Nephron progenitor cell (in vitro differentiated cells): ENCODE measurements at places on chromosomes 12 and 14.

DNA sequence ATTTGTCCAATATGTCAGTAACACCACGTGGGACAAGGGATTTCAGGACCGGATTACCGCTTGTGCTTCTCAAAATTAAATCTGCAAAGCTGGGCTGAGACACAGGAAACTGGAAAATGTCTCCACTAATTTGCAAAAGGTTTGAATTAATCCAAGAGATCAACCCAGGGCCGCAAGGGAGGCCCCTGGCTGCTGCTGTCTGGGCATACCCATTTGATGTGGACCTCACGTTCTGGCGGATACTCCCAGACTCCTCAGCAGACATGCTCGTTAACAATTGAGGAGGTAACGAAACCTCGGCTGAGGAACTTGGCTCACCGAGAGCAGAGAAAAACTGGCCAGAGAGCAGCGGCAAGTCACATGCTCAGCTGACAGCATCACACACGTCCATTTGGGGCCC, 180.6 kb downstream of the SLC15A4 start:
- DNase-seq = no peak

- DNase-seq = no peak
Measured at GRCh38 chr12:114425031-114425626, 19.2 kb upstream of the TBX5 start.

DNA sequence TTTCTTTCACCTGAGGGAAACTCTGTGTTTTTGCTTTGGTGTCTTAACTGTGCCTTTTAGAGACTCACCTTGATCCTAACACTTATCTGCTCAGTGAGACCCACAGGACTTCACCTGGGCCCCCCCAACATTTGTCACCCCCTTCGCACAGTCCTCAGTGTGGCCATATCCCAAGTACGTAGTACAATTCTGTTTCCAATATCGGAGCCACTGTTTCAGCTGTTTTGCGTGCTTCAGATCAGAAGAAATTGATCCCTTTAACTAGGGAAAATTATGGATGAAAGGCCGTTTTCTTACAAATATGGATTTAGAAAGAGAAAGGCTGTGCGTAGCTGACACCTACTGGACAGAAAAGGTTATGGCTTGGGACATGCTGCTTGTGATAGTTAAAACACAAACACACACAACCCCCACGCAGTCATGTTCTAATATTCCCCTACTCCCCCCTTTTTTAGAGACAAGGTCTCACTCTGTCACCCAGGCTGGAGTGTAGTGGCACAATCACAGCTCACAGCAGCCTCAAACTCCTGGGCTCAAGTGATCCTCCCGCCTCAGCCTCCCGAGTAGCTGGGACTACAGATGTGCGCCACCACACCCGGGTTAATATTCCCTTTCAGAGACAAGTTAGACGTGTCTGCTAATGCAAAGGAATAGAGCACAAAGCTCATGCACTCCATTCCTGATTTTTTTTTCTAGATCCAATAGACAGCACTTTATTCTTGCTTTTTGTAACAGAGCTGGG, 3.6 kb upstream of the SLC7A8 start:
- DNase-seq = peak; percentile 23

GRCh38 chr14:22474730-22475351, 114.2 kb downstream of the DAD1 start:
- no peak for DNase-seq

DNA sequence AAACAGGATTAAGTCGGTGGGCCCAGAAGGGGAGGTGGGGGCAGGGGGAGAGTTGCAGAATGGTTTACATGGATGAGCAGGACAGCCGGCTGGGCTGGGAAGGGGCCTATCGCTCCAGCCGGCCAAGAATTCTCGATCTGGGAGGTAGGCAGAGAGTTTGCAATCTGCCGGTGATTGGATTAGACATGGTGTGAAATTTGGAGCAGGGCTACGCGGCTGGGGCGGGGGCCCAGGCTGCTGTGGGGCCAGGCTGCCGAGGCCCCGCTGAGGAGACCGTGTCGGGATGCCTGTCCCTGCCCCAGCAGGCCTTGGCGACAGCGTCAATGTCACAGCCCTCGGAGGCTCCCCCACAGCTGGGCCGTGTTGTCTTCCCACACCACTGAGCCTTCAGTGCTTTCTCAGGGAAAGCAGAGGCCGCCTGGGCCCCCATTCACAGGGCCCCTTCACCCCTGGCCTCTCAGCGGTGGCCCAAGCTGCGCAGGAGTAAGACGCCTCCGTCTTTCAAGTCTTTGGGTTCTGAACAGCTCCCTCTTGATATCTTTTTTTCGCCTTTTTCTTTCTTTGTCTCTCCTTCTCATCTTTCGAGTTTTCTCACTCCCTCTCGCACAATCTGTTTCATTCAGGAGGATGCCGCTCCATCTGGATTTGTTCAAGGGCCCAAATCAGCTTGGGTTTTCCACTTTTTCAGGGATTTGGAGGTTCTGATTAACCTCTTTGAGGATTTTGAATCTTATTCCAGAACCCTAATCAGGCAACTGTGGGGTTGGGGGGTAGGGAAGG, 117.5 kb upstream of the PARP11 start:
- no peak for DNase-seq

- DNase-seq = no peak
Measured at GRCh38 chr12:39605996-39606395, 13.6 kb downstream of the ABCD2 start.

- DNase-seq = no peak
Measured at GRCh38 chr12:109920261-109920780, 20.2 kb downstream of the TCHP start.

- no peak for DNase-seq
Measured at GRCh38 chr14:75361751-75362433, 65.9 kb upstream of the JDP2 start.

DNA sequence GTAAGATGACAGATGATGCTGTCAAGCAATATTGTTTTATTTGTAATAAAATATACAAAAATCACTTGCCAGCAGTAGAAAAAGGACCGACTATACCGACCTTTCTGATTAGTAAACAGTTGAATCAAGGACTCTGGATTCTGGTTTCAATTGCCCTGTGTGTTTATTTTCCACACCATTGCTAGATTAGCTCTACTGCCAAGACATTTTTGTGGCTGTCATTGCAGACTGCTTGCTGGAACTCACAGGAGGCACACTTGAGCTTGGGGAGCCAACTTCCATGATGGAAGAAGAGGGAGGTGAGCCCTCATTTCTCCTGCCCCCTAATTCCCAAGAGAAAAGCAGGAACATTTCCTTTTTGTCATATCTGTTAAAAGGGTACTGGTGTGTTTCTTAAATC, 51.3 kb downstream of the MAPKAPK5 start:
- no peak for DNase-seq

- no peak for DNase-seq
Measured at GRCh38 chr14:76786601-76787000, 25.3 kb downstream of the VASH1 start.

- DNase-seq = no peak
Measured at GRCh38 chr14:68576496-68577244, 216.2 kb downstream of the ZFP36L1 start.

DNA sequence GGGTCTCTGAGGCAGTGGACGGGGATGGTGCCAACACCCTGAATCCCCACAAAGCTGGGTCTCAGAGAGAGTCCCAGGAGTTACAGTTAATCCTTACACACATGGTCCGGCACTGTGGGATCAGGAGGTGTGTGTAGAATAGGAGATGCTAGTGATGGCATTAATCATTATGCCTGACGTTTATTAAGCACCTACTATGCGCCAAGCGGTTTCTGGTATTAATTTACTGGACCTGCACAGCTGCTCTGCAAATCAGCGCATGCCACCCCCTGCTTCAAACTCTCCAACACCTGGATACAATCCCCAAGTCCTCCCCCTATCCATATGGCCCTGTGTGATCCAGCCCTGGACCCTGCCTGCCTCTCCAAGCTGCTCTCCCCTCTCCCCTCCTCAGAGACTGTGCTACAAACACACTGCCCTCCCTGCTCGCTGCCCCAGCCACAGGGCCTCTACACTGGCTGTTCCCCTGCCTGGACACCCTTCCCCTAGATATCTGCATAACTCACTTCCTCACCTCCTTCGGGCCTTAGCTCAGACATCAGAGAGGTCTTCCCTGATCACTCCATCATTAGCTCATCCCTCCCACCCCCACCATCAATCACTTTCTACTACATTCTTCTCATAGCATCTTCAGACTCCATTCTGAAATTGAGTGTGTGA, 86.0 kb downstream of the RFLNA start:
- DNase-seq = no peak

DNA sequence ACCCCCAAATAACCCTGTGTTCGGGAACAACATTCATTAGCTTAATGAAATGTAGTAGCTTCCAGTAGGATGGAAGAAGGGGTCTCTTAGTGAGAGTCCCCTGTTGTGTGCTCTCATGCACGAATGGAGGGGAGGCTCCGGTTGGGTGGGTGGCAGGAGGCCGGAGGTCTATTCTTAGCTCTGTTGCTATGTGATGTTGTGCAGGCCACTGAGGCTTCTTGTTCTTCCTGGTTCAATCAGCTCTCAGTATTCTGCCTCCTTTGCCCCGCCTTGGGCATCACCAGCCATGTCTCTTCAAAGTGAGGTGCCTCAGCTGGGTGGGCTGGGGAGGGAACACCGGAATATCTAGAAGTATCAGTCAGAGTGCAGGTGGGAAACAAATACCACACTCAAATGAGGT, 50.8 kb downstream of the KCNA1 start:
- DNase-seq = no peak

DNA sequence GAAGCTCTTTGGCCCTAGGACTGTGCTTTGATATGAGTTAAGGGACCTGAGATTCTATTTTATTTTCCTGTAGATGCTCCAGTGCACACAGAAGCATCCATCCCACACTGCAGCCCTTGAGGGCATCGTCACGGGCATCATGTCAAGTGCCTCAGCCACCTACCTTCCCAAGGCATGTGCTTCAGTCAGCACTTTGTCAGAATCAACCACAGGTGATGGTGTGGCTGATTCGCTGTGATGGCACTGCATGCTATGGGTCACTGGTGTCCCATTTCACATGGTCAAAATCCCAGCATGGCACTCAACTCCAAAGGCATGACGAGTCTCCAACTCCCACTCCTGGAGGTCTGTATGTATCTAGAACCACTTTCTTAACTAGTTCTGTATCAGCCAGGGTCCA, 100.8 kb downstream of the AACS start:
- DNase-seq = no peak

GRCh38 chr14:103316721-103317121, 17.3 kb upstream of the EIF5 start:
- DNase-seq = no peak
